ENCODE measurements at places on chromosomes 3 and 15.

GRCh38 chr3:168534761-168535160 is 439.0 kb upstream of the GOLIM4 start:
- no peak for DNase-seq

DNA sequence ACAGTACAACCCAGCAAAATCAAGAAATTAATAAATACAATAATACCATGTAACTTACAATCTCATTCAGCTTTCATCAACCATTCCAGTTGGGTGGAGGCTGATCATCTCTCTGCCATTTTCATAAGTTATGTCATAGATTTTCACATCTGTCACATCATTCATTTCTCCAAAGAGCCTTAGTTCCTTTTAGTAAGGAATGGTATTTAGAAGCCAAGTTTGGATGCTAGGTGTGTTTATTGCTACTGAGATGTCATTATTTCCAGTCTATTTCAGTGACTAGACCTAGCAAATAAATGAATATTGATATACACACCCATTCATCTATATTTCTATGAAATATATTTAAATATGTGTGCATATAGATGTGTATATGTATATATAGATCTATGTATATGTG is 2.7 kb upstream of the UBL7 start:
- DNase-seq = no peak

DNA sequence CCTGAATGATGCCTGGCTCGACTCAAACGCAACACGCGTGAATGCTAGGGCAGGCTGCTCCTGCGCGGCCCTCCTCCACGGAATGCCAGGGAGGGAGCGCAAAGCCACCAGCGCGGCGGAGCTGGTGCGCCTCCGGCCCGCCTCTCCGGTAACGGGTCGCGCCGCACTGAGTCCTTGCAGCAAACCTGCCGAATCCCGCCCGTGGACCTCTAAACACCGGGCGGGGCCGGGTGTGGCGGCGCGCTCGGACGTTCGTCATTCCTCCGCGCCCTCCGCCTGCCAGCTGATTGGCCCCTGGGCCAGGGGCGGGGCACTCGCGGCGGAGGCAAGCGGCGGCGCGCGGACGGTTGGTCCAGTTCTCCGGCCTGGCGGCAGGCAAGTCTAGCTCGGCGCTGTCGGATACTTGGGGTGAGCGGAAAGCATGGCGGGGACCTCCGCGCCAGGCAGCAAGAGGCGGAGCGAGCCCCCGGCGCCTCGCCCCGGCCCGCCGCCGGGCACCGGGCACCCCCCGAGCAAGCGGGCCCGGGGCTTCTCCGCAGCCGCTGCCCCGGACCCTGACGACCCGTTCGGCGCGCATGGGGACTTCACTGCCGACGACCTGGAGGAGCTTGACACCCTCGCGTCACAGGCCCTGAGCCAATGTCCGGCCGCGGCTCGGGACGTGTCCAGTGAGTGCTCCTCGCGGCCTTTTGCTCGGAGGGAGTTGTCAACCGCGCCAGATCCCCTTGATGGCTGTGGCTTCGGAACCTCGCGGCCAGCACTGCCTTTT is at the start of gene ATRIP:
Gene ATRIP (plus strand): TSS at position 313 of the 769 bp plus-strand sequence. CDS start 109 bp downstream, at position 422.
- peak; percentile 81 for DNase-seq

DNA sequence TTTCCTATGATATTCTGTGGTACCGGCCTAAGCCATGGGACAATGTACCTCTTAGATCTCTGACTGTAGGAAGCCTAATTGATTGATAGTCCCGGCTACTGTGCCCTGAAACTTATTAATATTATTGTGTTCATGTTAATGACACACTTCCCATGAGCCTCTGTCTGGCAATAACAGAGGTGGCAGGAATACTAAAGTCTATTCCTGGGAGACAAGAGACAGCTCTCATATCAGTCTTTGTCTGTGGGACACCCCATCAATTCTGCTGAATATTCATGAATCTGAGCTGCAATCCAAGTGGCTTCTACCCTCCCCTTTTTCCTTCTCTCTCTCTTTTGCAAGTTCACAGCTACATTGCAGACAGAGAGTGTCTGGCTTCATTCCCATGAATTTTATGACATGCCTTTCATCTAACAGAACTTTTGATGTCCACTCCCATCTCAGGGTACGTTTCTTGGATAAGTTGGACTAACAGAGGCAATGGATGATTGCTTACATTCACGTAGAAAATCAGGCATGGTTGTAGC is 907.5 kb downstream of the ZPLD1 start:
- no peak for DNase-seq

DNA sequence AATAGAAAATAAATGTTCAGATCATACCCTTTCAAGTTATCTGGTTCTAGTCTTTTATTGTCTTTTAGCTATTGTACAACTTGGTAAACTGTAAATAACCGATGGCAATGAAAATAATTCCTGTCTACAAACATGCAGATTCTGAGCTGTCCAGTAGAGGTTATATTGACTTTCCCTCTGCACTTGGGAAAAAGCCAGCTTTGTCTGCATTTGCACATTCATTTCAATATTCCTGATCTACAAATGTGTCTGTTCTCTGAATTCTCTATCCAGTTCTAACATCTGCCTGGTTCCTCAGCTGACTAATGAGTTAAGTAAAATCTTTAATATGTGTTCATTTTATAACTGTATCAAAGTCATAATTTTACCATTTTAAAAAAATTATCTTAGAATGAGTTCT is 408.5 kb downstream of the ERC2 start:
- no peak for DNase-seq

DNA sequence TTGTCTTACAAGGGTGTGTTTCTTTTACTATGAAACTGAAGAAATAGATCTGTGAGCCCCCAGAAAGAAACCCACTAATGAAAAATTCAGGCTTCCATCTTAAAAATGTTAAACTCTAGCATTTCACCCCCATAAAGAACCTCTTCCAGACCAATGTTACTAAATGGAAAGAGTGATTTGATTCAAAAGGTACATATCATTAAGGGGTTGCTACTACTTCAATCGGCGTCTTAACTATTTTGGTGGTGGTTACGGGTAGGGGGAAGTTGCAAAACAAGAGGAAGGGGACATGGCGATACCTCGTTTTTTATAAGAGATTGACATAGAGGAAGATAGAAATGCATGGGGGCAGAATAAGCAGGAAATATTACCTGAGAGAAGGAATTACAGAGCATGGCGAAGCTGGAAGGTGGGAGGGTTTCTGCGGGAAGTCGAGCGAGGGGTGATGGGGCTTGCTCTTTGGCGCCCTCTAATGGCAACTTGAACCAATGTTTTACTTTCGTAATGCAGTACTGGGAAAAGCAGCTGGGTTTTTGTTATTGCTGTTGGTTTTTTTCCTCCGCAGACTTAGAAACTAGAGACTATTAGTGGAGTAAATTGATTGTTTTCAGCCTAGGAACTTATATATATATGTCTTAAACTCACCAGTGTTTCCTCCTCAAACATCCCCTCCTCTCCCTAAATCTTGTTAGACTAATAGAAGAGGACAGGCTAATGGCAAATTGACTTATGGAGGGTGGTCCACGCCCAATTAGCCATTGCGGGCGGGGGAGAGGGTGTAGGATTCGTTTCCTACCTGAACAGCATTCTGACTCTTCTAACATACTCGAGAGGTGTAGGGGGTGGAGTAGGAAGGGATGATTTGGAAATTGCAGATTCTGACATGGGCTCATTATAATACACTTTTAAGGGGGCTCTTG is 11.3 kb upstream of the SOX2 start:
- DNase-seq = peak; percentile 79

DNA sequence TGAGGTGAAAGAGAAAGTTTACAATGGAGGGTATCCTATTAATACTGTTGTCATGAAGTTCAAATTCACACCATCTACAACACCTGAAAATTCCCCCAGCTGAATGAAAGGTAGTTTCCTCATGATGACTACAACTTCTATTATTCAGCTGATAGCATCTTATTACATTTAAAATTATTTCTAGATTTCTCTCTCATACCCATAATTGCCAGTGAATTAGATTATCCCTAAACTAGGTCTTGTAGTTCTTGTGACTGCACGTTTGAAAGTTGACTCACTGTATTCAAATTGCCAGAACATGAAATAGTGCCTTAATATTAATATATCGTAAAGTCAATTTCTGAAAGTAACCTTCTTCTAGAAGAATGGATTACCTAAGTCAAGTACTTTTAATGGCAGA is 82.4 kb downstream of the FBXL22 start:
- DNase-seq = no peak

- no peak for DNase-seq
These were observed 33.1 kb upstream of the PARL start for GRCh38 chr3:183917776-183918175.

GRCh38 chr3:2967871-2968270 is 142.3 kb downstream of the IL5RA start:
- no peak for DNase-seq

DNA sequence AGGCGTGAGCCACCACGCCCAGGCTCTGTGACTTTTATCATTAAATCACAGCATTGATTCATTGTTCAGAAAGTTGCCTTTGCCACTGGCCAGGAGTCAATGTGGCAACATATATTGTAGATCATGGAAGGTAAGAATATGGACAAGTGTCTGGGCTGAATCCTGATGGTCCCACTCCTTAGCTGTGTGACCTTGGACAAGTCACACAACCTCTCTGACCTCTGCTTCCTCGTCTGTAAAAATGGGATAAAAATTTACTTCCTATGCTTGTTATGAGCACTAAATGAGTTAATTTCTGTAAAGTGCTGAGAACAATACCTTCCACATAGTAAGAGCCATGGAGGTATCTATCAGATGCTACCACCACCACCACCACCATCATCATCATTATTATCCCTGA is 103.5 kb upstream of the RAD18 start:
- no peak for DNase-seq

GRCh38 chr3:57952208-57952631 is 56.0 kb upstream of the FLNB start:
- DNase-seq = no peak

DNA sequence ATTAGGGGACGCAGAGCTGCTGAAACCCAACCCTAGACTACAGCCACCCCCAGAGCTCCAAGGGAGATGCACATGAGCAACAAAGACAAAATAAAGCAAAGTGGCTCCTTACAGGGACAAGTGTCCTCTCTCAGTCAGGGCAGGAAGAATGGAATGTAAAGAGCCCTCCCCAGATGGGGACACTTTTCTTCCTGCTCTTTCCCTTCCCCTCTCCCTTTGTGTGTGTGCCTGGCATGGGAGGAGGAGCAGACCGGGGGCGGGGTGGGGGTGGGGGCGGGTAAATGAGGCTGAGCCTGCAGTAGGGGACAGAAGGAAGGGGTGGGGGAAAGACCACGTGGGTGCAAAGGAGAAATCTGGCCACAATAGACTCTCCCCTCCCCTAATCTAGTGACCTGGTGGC is 37.4 kb downstream of the ACAA1 start:
- DNase-seq = no peak

DNA sequence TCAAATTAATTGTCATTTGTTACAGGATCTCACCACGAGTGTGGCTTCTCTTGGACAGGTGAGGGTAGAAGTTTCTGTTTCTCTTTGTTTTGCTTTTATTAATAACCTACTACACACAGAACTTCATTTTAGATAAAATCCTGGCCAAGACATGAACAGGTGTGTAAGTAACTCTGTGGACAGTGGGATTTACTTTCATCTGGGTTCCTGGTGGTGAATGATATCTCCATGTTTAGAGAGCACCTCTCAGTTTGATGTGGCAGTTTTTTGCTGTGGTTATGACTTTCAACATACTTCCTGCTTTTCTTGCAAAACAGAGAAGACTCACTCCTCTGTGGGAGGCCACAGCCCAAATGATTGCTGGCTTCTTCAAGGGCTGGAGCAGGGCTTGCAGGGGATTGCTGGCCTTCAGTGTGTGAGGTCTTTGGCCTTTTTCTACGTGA is 71.1 kb upstream of the XCR1 start:
- DNase-seq = no peak

DNA sequence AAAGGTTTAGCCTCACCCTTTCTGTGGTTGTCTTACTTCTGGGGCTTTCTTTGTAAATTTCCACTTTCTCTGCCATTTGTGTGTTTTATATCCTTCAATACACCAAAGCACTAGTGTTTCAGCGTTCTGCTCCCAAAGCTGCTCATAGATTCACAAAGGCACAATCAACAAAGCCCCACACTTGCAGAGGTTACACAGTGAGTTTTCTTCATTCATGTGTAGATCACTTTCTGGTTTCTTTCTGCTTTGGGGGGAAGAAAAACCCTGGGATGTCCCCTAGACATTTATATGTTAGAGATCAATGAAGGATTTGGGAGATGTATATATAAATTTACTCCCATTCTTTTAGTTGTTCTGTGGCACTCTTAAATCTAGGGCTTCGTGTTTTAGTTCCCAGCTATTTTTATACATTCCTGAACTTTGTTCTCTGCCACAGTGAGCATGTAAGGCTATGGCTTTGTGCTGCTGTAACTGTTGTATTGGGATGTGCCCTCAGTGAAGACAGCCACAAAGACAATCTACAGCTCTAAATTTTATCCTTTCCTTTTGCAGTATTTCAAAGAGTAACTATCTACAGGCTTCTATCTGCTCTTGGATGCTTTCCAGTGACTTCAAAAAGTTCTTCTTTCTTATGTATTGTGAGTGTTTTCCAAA is 636.5 kb downstream of the ZBBX start:
- no peak for DNase-seq

- DNase-seq = no peak
These were observed 4.5 kb upstream of the MNS1 start for GRCh38 chr15:56469483-56469882.

DNA sequence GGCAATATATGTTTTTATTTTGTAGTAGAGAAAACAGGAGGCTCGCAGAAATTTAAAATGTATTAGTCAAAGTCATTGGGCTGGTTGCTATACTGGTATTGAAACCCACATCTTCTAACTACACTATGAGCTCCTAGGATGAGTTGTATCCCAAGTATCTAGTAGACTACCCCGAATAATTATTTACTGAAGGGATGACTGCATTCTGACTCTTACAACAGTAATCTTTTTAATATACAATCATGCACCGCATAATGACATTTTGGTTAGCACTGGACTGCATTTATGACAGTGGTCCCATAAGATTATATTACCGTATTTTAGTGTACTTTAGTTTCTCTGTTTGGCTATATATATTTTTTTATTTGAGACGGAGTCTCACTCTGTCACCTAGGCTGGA is 15.3 kb downstream of the PIGB start:
- no peak for DNase-seq

DNA sequence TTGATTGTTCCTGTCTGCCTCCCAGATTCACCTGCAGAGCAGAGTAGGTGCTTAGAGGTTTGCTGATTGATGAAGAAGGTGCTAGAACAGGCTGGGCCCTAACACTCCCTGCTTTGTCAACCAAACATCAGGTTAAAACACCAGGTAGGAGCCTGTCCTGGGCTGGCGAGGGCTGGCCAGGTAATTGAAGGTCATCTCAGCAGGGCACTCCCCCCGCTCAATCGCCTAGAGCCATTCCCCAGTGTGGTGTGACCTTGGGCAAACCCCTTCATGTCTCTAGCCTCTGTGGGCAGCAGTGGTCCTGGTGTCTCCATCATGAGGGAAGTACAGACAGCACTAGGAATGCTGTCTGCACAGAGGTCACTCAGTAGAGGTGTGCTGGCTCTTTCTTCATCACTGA is 88.3 kb downstream of the KLF15 start:
- no peak for DNase-seq
